ENCODE measurements at places on chromosomes 16 and 17. TPM values are rescaled to one million over a fixed set of nuclear protein-coding genes. Genes with fewer than 3 reads are reported as not detected.

GRAPL gene
- not detected for total RNA-seq

TMEM107 gene
- 20.2 TPM for total RNA-seq

OR4D1 gene
- not detected for total RNA-seq

MLST8 gene
- total RNA-seq: 10.9 TPM

EPX gene
- not detected for total RNA-seq

NUPR1 gene
- 163 TPM for total RNA-seq

INO80E gene
- total RNA-seq: 22.6 TPM

TBC1D3 gene
- total RNA-seq: not detected

CCDC92B gene
- not detected for total RNA-seq

SP6 gene
- 2.4 TPM for total RNA-seq

KCNJ18 gene
- not detected for total RNA-seq

SLC47A1 gene
- total RNA-seq: 1.3 TPM

CENPN gene
- total RNA-seq: 8.6 TPM

ITPRIPL2 gene
- 18.7 TPM for total RNA-seq

UBALD1 gene
- total RNA-seq: 3.7 TPM

RND2 gene
- 0.38 TPM for total RNA-seq

RNU2-1 gene
- not detected for total RNA-seq

CDT1 gene
- 0.26 TPM for total RNA-seq

UTS2R gene
- total RNA-seq: not detected

RDM1 gene
- total RNA-seq: 0.13 TPM

LITAFD gene
- not detected for total RNA-seq

VASN gene
- total RNA-seq: 10.0 TPM

KRT40 gene
- not detected for total RNA-seq

KRT222 gene
- not detected for total RNA-seq

TPPP3 gene
- total RNA-seq: not detected

SLC39A11 gene
- total RNA-seq: 24.8 TPM

HSF5 gene
- under 0.01 TPM for total RNA-seq

HEATR9 gene
- not detected for total RNA-seq

RCVRN gene
- not detected for total RNA-seq

FBXW10 gene
- not detected for total RNA-seq

CAMKK1 gene
- 2.7 TPM for total RNA-seq

PDE6G gene
- total RNA-seq: not detected

ALOX15 gene
- total RNA-seq: under 0.01 TPM

FCSK gene
- total RNA-seq: 13.2 TPM

AMDHD2 gene
- total RNA-seq: 35.8 TPM

CDK5R1 gene
- total RNA-seq: 5.5 TPM

Data from bronchial epithelial cell (primary cell).